ENCODE measurements at places on chromosomes 16 and 17.
A peak's percentile ranks its signal among the peaks of the same experiment; 100 is the strongest.

- DNase-seq: no peak
These were observed 383.6 kb downstream of the UTP18 start for GRCh38 chr17:51643702-51644490.

DNA sequence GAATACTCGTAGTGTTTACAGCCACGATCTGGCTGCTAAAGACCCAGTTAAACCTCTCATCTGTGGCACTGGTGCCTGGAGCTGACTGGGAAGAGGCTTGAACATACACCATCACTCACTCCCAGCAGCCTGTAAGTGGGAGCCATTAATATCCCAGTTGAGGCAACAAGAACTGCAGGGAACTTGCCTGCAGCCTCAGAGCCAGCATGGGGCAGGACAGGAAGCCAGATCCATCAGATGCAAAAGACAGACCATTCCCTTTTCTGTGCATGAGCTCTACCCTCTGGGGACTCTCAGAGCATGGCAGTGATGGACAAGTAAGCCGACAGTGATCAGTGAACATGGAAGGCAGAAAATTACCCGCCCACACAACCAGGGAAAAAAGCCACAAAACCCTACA lies 91.8 kb downstream of the TMEM132E start:
- DNase-seq: no peak

GRCh38 chr16:85438981-85439685 lies 174.0 kb upstream of the GSE1 start:
- peak; percentile 40 for DNase-seq

DNA sequence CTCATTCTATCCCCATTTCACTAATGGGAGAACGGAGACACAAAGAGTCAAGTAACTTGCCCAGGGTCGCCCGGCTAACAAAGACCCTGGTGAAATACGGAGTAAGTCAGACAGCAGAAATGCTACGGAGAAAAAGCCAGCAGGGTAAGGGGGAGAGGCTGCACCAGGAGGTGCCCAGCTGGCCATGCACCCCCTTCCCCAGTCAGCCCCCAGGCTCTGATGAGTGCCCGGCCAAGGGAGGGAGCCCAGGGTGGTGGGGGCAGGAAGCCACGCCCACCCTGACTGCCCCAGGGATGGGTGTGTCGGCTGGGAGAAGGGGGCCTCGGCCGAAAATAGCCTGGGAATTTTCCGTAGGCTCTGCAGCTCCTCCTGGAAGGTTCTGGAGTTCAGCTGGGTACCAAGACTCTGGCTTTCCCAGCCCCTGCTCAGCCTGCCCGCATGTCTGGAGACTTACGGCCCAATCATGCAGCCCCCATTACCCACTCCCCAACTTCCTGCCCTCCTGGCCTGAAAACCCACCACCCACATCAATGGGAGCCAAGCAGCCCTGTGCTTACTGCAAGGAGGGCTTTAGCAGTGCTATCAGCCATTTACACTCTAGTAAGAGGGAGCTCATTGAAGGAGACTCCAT lies 4.2 kb downstream of the CARHSP1 start:
- no peak for DNase-seq

- DNase-seq: no peak
These were observed 226.5 kb upstream of the MPHOSPH6 start for GRCh38 chr16:82396509-82396908.

DNA sequence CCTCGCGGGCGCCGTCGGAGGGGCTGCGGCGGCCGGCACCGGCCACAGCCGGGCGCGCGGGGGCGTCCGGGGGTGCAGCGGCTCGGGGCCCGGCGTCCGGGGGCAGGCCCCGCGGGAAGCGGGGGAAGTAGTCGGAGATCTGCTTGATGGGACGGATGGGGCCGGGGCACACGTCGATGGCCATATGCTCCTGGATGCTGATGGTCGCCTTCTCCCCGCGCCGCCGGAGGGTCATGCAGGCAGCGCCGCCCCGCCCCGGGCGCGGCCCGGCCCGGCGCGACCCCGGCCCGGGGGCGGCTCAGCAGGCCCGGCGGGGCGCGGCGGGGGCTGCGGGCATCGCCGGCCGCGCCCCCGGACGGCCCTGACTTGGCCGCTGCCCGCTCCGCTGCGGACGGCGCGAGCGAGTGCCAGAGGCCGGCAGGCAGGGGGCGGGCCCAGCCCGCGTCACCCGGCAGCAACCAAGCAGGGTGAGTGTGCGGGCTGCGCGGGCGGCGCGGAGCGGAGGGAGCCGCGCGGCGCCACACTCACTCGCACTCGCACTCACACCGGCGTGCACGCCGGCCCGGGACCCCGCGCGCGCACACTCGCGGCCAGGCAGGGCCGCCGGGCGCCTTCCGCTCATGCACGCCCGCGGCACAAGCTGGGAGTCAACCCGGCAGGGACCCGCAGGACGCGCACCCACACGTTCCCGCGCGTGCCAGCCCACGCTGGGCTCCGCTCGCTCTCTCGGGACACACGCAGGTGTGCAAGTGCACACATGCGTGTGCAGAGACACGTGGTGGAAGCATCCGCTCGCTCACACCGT lies at the start of gene DOC2B:
Gene DOC2B (minus strand): TSS at position 406 of the 805 bp plus-strand sequence. CDS start 171 bp downstream, at position 235.
- DNase-seq: no peak

DNA sequence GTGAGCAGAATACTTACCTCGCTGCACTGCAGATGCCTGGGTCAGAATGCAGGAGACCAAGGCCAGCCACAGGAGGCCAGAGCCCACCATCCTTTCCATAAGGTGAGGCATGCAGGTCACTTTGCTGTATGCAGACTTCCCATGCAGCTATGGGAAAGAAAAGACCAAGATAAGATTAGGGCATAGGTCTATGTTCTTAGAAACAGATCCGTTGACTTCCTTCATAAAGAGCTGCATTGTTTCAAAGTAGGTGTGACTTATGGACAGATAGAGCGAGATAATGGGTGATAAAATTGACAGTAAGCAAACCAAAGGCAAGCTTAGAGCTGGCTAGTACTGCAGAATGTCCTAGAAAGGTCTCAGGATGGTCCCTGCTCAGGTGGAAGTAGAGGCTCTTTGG lies 992 bp downstream of the GP2 start:
- DNase-seq: no peak

- no peak for DNase-seq
These were observed 450.6 kb upstream of the PSMD7 start for GRCh38 chr16:73846007-73846330.

DNA sequence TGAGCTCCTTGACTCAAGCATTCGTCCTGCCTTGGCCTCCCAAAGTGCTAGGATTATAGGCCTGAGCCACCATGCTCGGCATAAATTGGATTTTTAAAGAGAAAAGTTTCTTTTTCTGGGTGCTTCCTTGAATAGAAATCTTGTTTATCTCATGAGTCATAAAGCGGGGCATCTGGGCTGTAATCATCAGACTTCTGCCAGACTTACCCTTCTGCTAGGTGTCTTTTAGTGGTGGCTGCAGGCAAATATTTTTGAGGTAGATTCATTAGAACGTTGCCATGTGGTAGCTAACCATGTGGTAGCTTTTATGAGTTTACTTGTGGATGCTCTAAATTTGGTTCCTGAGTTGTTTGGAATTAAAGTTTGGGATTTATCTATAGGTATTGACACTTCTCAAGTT lies 13.4 kb downstream of the PGS1 start:
- DNase-seq: no peak

- DNase-seq: no peak
These were observed 287.3 kb upstream of the MAF start for GRCh38 chr16:79887541-79888540.

- no peak for DNase-seq
These were observed 137.7 kb upstream of the CRHR1 start for GRCh38 chr17:45646288-45646988.

DNA sequence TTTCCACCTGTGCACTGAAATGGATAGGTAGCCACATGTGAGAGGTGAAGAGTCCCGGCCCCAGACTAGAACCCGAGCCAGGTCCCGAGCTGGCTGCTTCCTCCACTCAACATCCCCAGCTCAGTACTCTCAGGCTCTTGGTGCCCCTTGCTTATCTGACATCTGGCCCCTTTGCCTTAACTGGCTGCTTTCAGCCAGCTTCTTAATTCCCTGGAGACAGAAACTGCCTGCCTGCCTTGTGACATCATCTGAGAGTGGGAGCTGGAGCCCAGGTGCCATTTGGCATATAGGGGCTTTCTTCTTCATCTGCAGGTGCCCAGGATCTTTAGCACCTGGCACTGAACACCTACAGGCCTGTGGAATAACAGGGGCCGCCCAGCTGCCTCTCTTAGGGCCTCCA lies 8.9 kb downstream of the CHAD start:
- DNase-seq: no peak

GRCh38 chr17:49217651-49218413 lies 7.3 kb downstream of the ABI3 start:
- DNase-seq: no peak

- DNase-seq: no peak
These were observed 239.6 kb downstream of the SOX9 start for GRCh38 chr17:72360386-72360940.

GRCh38 chr16:53257001-53257400 lies 177.3 kb upstream of the RBL2 start:
- DNase-seq: no peak

DNA sequence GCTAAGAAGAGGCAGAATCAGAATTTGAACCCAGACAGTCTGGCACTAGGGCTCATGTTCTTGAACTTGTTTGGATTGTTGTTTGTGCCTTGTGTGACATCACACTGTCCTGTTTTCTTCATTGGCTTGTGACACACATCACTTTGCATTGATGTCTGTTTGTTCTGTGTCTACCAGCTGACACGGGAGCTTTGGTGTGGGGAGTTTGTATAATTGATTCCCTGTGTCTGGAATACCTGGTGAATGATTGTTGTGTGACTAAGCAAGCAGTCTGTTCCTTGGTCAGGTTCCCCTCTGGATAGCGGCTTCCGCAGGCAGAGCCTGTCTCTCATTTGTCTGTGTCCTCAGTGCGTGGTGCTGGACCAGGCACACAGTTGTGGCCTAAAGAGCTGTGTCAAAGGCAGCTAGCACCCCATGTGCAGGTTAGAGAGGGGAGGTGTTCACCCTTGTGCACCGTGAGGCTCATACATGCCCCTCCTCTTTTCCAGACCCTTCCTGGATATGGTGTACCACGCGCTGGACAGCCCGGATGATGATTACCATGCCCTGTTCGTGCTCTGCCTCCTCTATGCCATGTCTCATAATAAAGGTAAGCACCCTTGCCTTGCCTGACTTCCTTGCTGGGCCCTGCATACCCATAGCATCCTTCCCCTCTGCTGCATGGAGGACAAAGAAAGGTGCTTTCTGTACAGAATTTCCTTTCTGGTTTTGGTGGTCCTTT lies 80.1 kb downstream of the CLEC16A start:
- DNase-seq: no peak

DNA sequence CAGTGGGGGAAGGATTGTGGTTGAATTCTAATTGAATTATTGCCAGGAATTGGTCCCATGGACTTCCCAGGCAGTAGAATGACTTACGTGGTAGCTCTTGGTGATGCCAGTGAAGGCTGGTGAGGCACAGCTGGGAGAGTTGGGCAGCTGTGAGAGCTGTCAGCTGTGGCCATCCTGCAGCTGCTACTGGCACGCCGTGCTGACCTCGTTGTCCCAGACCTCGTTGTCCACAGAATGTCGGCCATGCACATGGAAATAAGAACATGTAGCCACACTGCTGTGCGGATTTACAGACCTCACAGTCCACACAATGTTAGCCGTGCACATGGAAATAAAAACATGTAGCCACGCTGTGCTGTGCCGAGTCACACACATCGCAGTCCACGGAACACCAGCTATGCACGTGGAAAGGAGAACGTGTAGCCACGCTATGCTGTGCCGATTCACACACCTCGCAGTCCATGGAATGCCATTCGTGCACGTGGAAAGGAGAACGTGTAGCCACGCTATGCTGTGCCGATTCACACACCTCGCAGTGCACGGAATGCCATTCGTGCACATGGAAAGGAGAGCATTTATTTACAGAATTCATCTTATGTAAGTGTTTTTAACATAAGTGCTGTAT lies 59.2 kb downstream of the BANP start:
- no peak for DNase-seq

GRCh38 chr16:85359147-85359822 lies 247.0 kb upstream of the CIBAR2 start:
- no peak for DNase-seq

DNA sequence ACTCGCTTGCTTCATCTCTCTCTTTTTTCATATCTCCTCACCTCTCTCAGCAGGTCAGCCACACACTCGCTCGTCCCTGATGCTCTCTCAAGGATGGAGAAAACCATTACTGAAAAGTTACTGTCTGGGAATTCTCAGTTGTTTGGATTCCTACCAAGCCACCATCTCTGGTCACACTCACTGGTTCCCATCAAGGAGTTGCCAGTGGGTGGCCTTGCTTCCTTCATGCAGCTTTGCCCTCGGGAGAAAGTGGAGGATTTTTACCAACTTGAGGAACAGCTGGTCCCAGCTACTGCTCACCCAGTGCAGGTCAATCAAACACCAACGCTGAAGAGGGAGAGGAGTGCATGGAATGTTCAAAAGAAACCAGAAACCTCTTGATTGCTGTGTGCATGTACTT lies 25.3 kb downstream of the MEOX1 start:
- DNase-seq: no peak

GRCh38 chr17:34527136-34527907 lies 52.1 kb upstream of the TMEM132E start:
- no peak for DNase-seq

- DNase-seq: no peak
These were observed 33.8 kb downstream of the CLEC16A start for GRCh38 chr16:10978124-10978523.

- no peak for DNase-seq
These were observed 1082.1 kb upstream of the RBFOX1 start for GRCh38 chr16:6250511-6250910.

DNA sequence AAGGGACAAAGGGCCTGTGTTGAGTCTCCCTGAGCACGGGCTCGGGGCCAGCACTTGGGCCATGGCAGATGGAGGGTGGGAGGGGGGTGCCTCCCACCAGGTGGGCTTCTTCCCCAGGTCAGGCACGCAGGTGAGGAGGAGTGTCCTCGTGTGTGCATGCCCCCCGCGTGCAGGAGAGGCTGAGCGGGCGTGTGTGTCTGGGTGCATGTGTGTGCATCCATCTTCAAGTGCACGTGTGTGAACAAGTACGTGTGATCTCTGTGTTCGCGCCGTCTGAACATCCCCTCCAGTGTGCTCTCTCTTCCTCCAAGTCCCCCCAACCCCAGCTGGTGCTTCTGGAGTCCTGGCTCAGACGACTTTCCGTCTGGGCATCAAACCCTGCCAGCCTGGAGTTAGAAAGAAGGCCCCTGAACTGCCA lies 2.7 kb upstream of the ZG16B start:
- no peak for DNase-seq

GRCh38 chr17:16466407-16466806 lies 25.6 kb downstream of the LRRC75A start:
- no peak for DNase-seq

- peak; percentile 70 for DNase-seq
These were observed at the start of gene C1QL1 for GRCh38 chr17:44968225-44969143. C1QL1 (minus strand) TSS chr17:44968303; CDS start chr17:44968048, 255 bp downstream.

GRCh38 chr16:85443116-85443515 lies 170.0 kb upstream of the GSE1 start:
- no peak for DNase-seq

Measured in NCI-H446 treated with DMSO at 0.1 percent for 48 hours (cell line).